Activated CD4-positive, alpha-beta memory T cell treated with anti-CD3 and anti-CD28 coated beads for 36 hours (primary cell): ENCODE measurements at places on chromosomes 7 and 10. TPM values are rescaled to one million over a fixed set of nuclear protein-coding genes. Genes with fewer than 3 reads are reported as not detected.

DNA sequence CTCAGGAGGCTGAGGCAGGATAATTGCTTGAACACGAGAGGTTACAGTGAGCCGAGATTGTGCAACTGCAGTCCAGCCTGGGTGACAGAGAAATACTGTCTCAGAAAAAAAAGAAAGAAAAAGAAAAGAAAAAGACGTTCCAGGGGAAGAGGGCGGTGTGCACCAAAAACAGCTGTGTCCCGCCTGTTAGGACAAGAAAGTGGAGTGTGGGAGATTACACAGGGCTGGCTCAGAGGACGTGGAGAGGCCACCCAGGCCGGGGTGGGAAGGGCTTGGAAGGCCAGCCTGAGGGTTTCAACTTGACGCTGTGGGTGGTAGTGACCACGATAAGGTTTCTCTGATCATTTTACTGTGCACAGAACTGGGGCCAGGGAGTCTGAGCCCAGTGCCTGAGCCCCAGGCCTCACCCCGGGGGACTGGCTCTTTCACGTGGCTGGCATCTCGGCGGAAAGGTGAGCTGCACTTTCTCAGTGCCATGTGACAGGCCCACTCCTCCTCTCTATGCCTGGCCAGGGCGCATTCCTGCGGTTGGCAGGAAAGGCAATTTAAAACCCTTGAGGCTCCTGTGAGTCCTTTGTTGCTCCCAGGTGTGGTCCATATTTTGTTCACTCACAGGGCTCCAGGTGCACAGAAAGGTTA, 13.9 kb downstream of the RHBDD2 start:
- no peak for DNase-seq

- DNase-seq, result no peak
Observed at GRCh38 chr10:6840201-6840691, 260.2 kb upstream of the PRKCQ start.

DNA sequence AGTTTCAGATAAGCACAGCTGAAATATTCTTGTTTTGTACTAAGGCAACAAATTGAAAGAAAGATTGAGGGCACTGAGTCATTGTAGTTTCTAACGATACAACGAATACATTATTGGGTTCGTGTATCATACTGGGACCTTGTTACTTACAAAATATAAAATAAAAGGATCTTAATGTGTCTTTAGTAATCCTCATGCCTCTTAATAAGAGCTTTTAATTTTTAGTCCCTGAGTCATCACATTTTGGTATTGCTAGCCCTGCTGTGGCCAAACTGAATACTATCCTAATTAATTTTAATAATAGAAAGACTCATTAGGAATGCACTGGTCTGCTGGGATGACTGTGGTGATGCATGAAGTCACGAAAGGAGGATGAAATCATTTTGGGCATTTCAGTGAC, 309.7 kb downstream of the EXOC4 start:
- no peak for DNase-seq

DNA sequence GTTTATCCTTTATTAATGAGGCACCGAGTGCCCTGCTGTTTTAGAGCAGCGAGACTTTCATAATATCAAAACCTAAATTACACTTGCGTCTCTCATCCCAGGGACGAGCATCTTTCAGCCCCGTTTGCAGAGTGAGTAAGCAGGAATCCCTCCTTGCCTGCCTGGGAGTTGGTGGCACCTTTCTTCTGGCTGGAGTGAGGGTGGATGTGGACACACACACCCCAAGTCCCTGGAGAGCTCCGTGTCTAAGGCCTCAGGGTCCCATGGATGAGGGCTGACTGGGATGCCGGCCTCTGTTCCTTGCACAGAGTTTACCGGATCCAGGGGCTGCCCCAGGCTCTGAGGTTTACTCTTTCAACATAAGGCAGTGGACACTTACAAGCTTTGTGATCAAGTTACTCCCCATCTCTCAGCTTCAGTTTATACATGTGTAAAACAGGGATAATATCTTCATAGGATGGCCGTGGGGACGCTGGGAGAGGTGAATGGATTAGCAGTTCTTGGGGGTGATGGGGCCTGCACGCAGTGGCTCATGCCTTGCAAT, 24.5 kb downstream of the POLL start:
- no peak for DNase-seq

DNA sequence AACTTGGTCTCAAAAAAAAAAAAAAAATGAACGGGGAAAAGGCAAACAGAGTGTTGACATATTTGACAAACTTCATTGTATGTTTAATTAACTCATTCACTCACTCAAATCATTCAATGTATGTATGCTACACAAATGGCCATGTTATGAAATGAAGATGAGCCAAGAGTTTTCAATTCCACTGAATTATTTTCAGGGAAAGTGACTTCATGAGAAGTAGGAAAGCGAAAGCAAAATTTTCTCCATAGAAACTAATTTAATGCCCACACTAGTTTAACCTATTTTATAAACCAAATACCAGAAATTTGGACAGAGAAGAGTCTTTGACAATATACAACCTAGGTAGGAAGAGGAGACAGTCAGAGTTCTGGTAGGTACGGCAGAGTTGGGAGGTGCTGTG, 119.5 kb downstream of the HIPK2 start:
- no peak for DNase-seq

DNA sequence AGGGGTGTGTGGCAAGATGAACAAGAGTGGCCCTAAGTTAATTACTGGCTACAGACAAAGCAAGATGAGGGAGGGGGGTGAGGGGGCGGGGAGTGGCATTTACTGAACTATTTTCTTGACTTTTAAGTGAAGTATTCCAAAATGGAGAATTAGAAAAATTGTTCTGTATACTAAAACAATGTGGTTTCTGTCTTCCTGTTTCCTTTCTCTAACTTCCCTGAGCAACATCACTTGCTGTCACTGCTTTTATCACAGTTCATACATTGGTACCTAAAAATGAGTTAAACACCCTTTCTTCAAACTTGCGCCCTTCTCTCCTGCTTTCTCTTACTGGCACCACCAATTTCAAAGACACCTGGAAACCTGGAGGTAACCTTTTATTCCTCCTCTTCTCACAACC, 21.6 kb downstream of the PDZD8 start:
- no peak for DNase-seq

The SPDYE11 gene
- total RNA-seq, result not detected

The GRM8 gene
- not detected for total RNA-seq

- DNase-seq, result no peak
Observed at GRCh38 chr10:124020981-124021815, 72.2 kb downstream of the CHST15 start.

The CARD11 gene
- 107 TPM for total RNA-seq

DNA sequence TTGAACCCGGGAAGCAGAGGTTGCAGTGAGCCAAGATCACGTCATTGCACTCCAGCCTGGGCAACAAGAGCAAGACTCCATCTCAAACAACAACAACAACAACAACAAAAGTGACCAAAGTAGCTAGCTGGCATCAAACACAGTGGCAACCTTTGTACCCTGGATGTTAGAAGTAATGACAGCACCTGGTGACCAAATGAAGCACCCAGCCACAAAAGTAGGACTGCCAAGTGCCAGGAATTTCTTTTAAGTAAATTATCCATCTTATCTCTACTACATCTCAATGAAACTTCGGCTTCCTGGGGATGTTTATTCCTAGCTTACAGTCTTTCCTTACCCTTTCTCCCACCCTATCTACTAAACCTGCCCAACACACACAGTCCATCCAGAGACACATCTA, 18.8 kb downstream of the SRPK2 start:
- no peak for DNase-seq

The CFTR gene
- total RNA-seq, result not detected

The GPR22 gene
- not detected for total RNA-seq

GRCh38 chr7:139557857-139558581, 34.5 kb downstream of the CLEC2L start:
- no peak for DNase-seq

DNA sequence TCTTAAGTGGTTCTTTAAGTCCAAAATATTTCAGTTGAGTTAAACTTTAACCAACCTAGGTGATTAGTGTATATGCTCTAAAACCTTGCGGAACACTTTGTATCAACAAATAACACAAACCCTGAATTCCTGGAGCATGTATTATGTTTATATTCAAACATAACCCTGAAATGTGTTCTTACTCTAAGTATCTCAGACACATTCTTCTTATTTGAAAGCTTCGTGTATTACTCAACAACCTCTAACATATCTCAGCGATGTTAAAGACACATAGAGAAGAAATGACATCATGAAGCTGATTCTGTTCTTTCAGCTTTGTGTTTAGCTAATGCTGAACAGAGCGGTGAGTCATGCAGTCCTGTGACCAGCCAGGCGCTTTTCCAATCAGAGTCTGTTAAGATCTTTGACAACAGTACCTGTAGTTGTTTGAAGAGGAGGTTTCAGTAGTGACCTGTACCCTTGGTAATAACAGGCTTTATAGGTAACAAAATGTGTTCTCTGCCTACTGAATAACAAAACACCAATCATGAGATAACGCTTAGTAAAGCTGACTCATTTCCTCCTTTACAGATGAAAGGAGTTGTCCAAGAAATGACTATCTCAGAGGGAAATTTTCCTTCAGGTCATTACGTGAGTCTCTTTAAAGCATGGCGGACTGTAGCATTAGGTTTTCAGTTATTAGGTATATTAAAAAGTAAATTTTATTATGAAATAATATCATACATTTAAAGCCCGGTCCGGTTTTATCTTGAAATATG, 67.3 kb upstream of the KLF6 start:
- DNase-seq, result peak; percentile 86

GRCh38 chr10:615583-616152, 73.8 kb downstream of the DIP2C start:
- DNase-seq, result no peak

- DNase-seq, result no peak
Observed at GRCh38 chr10:70292004-70292403, 8.2 kb upstream of the NPFFR1 start.

DNA sequence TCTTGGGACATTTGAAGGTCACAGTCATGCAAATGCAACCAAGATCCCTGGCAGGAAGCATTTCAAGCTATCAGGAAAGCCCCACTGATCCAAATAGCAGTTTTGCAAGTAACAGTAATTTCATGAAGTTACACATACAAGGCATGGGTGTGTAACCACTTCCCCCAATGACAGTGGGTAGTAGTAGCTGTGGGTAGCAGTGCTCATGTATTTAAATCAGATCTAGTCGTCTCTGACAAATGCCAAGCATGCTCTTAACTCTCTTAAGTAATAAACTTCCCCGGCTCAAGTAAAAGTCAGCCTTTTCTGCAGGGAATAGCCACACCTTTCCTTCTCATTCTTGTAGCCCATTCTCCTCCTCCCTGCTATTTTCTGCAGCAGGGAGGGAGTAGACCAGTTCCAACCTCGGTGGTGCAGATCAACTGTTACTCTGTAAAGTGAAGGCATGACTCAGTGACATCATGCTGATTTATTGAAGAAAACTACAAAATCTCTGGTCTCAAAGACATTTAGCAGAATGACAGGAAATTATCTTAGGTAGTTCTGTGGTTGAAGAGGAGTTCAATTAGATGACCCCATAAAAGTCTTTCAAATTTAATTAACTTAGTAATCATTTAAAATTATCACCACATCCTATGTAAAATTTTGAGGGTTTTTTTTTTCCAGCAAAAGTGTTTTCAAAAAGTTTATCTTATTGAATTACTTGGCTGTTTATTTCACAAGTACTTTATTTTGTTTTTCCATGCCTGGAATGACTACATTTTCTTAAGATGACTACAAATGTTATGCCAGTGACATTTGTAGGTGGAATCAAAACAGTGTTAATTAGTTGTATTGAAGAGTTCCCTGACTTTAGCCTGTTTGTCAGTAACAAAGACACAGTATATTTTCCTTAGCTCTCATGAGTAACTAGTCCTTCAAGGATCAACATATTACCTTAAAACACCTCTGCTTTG, 568.3 kb downstream of the INHBA start:
- no peak for DNase-seq

DNA sequence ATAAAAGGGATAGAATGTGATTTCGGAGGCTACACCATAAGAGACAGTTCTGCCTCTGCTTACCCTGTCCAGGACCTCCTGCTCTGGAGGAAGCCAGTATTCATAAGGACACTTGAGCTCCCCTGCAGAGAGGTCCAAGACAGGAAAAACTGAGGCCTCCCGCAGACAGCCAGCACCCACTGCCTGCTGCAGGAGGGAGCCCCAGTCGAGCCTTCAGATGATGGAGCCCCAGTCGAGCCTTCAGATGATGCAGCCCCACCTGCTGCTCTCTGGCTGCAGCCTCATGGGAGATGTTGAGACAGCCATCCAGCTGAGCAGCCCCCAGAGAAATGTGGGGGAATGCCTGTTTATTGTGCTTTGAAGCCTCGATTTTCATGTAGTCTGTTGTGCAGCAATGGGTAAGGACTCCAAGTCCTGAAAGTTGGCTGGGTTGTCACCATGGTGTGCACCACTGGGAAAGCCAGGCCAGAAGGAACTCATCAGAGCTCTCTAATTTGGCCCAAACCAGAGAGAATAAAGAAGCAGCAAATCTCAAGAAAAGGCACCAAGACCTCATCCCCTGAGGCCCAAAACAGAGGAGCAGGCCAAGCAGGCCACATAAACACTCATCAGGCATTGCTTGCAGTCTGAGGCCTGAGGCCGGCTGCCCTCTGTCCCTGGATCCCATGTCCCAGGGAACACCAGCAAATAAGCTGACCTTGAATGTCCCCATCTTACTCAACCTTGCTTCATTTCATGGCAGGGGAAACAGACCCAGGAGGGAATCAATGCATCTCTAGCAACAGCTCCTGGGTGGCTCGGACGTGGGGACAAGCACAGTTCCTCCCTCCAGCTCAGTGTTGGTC, 30.9 kb downstream of the CALML5 start:
- no peak for DNase-seq

DNA sequence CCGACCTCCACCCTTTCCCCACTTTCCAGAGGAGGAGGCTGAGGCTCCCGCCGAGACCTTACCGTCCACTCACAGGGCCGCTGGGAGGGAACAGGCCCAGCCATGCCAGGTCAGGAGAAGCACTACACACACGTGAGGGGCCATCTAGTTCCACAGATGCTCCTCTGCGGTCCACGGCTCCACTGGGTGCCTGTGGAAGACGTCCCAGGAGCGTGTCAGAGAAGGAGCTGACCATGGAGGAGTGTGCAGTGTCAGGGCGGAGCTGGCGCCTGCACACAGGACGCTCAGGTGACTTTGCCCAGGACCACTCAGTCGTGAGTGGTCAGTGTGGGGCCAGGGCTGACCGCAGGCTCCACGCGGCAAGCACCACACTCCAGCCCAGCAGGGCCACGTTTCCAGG, 8.0 kb upstream of the SHH start:
- no peak for DNase-seq

DNA sequence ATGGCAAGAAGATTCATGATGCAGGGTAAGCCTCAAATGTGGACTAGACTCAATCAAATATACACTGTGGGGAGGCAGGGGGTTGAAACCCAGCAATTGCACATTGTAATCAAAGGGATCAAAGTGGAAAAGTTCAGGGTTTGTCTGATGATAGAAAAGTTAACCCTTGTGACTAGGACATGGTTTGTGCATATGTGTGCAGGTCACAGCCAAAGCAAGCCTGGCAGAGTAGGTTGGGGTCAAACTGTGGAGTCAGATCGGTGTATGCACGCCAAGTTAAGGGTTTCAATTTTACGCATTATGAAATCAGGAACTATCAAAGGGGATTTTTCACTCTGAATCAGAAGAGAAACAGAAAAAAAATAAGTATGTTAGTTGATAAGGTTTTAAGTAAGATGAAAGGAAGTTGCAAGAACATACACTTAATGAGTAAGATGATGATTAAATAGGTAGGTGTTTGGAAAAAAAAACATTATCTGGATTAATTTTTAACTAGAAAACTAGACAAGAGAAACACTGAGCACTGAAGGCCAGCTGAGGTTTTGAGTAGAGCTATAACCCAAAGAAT, 188.3 kb downstream of the DGKB start:
- DNase-seq, result peak; percentile 46

The AKR1C8 gene
- 0.80 TPM for total RNA-seq
